NCI-H146 (cell line): ENCODE measurements at places on chromosomes 1 and 21.

DNA sequence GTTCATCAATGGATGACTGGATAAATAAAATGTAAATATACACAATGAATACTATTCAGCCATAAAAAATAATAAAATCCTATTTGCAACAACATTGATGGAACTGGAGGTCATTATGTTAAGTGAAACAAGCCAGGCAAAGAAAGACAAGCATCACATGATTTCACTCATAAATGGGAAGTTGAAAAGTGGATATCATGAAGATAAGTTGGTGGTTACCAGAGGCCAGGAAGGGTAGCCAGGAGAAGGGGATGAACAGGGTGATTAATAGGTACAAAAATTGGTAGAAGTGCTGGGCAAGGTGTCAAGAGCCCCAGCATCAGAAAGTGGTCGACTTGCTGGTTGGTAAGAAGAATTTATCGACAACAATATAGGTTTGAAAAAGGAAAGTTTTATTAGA is 1.3 kb upstream of the PARK7 start:
- DNase-seq = no peak

DNA sequence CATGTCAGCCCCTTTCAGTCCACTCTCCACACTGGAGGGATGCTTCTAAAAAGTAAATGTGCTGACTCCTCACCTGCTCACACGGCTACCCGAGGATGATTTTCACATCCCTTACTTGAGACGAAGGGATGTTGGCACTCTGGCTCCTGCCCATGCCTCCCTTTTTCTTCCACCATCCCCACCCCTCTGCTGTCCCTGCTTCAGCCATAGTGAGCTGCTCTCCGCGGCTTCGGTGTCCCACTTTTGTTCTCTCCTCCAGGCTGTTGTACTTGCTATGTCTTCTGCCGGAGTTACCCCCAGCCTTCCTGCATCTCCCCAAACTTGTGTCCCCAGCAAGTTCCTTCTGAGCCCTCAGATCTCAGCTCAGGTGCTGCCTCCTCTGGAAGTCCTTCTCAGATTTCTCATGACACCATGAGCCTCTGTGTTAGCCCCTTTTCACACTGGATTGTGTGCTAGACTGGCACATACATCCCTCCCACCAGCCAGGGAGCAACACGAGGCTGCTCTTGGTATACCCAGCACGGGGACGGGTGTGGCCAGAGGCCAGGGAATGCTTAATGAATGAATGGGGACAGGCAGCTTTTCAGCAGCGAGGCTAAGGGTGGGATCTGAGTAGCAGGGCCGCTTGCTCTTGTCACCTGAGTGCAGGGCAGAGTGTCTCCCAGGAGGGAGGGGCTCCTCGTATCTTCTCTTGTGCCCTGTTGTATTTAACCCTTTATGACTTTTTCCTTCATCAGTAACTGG is 1.3 kb downstream of the ACOT11 start:
- DNase-seq = no peak

DNA sequence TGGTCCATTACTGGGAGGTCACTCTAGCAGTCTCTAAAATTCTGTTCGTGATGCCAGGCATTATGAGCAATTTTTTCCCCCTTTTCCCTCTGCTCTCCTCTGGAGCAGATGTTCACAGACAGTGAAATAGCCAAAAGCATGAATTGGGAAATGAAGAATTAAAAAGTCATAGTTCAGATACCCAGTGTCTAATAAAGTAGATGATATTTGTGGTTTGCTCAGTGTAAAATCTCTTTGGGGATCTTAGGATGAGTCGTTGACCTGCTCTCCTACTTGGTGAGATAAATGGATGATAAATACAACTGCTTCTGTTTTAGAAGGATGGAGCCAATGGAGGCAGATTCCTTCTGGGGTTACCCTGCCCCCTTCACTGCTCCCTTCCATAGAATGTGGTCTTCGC is 56.3 kb downstream of the KIAA0040 start:
- DNase-seq = no peak

GRCh38 chr1:227940791-227941241 is 6.9 kb downstream of the WNT9A start:
- no peak for DNase-seq

DNA sequence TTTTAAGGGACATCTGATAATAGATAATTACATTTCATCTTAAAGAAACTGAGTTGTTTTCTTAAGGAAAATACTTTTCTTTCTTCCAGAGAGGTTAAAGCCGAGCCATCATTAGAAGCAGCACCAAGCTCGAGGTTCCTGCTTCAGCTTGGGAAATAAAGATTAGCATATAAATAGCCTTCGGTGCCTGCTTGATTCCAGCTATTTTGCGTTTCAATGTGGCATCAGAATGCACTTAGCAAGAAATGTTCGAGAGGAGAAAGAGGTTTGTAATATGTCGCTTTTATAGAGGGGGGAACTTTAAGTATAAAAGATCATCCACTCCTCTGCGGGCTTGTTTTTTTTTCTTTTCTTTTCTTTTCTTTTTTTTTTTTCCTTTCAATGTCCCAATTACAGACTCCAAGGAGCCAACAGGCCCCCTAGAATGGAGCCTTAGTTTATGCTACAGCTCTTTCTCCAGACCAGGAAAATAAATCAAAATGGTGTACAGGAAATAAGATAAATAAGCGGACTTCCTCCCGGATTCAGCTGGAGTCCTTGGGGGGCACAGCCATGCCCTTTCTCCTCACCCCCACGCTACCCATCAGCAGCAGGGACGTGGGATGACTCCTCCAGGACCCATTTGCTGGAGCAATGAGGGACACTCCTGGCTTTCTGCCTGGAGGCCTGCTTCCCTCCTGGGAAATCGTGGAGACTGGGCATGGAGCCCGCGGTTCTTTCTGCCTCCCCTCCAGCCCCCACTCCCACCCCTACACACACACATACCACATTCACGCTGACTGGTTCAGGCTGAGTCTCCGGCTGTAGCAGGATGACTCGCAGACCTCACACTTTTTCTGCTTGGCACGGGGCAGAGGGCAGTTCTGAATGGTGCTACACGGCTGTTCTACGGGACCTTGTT is 131.6 kb downstream of the RRAGC start:
- no peak for DNase-seq

DNA sequence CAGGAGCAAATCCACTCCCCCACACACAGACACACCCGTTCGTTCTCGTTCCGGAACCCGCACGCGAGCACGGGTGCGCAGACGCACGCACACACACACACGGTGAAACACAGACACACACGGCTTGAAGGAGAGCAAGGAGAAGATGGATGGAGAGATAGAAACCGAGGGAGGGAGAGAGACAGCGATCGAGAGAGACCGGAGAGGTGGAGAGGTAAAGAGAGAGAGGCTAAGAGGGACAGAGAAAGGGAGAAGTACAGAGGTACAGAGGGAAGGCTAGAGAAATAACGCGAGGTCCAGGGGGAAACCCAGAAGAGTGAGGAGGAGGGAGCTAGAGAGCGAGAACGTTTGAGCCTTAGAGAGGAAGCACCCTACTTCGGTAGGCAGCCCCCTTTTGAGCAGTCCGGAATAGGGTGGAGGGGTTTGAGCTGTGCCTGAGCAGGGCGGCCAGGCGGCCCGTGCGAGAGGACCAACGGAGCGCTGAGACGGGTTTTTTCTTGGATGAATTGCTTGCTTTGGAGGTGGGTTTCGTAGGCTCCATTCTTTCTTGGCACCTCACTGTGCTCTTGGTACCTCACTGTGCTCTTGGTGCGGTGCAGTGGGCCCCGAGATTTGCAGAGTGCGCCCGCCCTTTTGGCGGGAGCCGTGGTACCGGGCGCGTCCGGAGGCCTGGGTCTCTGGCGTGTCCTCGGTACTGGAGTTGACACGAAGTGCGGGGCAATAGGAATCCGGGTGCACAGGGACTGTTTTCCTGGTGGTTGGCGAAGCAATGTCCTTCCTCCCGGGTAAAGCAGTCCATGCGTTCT is 88.4 kb upstream of the RHOU start:
- peak; percentile 49 for DNase-seq

DNA sequence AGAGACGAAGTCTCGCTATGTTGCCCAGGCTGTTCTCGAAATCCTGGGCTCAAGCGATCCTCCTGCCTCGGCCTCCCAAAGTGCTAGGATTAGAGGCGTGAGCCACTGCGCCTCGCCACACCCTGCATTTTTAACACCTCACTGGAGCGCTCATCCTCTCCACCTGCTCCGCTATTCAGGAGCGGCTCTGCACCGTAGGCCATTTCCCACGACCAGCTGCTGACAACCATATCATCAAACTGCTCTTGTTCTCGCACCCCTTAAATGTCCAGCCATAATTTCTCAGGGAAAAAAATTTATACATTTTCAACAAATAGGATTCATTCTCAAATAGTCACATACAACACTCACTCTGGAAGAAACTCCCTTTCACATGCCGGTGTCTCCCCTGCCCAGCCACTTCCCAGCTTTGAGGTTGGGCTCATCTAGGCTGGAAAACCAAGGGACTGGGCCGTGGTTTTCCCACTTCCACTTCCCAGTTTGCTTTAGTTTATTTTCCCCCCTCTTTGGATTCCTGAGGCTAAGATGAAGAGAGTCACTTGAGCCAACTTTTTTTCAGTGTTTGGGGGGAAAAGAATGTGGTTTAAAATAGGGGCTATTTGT is 639 bp upstream of the IPO9 start:
- no peak for DNase-seq
